Muscle of back (tissue), 13 donors: ENCODE measurements at places on chromosomes 11 and 22. TPM values are rescaled to one million over a fixed set of nuclear protein-coding genes. Genes with fewer than 3 reads are reported as not detected.

DNA sequence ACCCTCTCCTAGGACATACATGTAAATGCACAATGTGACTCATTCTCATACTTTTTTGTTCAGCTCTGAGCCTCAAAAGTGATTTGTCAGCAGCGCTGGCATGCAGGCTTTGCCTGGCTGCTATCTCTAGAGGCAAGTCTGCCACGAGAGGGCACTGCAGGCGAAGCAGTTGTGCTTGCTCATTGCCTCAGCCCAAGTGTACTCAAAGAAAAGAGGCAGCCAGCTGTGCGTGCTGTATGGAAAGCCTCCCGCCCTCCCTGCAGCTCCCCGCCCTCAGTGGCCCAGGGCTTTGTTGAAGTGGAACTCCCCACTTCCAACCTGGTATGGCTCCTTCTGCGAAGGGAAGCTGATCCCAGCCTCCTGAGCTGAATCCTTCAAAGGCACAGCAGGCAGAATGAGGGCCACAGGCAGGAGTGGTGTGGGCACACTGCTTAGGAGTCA lies 16.3 kb downstream of the SDHAF2 start:
- peak; percentile 84 for DNase-seq

SLC1A2 gene
- 0.96 TPM for polyA plus RNA-seq

- peak; percentile 79 for DNase-seq
Measured at GRCh38 chr11:86916330-86916729, 38.9 kb downstream of the FZD4 start.

DNA sequence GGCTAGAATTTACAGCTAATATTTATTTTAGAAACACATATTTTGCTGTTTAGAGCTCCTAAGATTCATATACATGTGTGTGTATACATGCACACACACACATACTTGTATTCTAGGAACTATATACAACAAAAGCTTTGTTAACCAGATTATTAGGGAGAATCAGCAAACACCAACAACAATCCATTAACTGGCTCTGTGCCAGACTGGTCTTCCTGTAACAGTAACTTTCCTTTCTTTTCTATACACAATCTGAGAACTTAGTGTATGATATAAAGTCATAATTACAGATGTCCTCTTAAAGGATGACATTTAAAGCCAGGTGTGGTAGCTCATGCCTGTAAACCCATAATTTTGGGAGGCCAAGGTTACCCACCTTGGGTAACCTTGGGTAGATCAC lies 49.5 kb upstream of the CLNS1A start:
- DNase-seq = no peak

KCNJ1 gene
- 0.07 TPM for polyA plus RNA-seq

GRCh38 chr11:128905345-128906184 lies 14.4 kb downstream of the KCNJ5 start:
- DNase-seq = peak; percentile 34

DNA sequence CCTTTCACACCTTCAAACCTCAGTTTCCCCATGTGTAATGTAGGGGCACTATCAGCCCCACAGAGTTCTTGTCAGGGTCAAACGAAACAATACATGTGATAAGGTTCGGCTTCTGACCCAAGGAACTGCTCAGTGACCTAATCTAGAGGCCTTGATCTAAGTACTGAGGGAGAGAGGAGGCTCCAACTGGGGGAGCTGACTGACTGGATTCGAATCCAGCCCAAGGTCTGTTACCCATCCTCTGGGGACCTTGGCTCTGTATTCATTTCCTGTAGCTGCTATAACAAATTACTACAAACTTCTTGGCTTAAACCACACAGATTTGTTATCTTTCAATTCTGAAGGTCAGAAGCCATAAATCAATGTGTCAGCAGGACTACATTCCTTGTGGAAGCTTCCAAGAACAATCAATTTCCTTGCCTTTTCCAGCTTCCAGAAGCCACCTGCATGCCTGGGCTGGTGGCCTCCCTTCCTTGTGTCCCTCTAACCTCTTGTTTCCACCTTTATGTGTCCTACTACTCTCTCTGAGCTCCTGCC lies 10.7 kb upstream of the ANAPC15 start:
- DNase-seq = no peak

OR5D18 gene
- not detected for polyA plus RNA-seq

NPTXR gene
- polyA plus RNA-seq = 5.0 TPM

GRCh38 chr11:86172894-86173293 lies 71.7 kb upstream of the EED start:
- DNase-seq = no peak

DEFB131B gene
- not detected for polyA plus RNA-seq

HBG1 gene
- 4,554 TPM for polyA plus RNA-seq

C1QTNF4 gene
- 7.7 TPM for polyA plus RNA-seq

DNA sequence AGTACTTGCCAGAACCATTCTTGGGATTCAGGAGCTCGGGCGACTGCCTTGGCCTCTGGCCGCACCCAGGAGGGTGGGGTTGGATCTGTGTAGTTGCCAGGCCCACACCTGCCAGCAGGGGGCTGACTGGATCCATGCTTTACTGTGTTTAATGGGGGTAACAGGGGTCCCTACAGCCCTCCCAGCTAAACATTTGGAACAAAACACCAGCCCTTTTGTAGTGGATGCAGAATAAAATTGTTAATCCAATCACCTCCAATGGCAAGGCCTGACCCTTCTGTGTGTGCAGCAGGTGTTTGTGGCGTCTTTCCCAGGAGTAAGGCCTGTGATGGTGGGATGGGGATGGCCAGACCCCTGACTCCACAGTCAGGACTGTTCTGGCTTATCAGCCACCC lies 22.5 kb downstream of the SUN2 start:
- DNase-seq = peak; percentile 56

DNA sequence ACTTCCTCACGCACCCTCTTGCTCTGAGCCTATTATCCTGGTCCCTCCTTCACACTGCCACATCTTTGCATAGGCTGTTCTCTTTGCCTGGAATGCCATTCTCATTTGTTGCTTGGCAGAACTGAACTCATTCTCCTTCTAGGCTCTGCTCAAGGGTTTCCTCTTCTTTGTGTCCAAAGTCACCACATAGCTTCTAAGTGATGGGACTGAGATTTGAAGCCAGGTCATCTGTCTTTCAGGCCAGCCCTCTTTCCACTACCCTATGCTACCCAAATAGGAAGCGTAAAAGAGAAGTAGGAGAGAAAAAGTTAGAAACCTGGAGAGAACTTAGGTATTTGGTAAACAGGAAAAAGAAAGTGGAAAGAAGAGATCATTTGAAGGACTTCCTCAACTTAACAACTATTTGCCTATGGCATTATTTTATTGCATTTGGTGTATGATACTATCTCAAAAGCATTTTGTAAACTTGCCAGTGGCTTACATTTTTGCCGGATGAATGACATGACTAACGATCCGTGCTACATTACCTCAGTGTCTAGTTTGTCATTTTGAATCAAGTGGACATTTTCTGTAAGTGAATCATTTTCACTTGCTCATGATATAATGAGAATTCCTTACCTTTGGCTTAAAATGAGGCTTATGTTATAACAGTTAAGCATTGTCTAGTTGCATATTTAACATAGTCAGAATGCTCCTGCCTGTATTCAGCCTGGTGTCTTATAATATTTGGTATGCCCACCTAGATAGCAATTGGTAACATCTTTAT lies 18.5 kb downstream of the NF2 start:
- DNase-seq = peak; percentile 61

DNA sequence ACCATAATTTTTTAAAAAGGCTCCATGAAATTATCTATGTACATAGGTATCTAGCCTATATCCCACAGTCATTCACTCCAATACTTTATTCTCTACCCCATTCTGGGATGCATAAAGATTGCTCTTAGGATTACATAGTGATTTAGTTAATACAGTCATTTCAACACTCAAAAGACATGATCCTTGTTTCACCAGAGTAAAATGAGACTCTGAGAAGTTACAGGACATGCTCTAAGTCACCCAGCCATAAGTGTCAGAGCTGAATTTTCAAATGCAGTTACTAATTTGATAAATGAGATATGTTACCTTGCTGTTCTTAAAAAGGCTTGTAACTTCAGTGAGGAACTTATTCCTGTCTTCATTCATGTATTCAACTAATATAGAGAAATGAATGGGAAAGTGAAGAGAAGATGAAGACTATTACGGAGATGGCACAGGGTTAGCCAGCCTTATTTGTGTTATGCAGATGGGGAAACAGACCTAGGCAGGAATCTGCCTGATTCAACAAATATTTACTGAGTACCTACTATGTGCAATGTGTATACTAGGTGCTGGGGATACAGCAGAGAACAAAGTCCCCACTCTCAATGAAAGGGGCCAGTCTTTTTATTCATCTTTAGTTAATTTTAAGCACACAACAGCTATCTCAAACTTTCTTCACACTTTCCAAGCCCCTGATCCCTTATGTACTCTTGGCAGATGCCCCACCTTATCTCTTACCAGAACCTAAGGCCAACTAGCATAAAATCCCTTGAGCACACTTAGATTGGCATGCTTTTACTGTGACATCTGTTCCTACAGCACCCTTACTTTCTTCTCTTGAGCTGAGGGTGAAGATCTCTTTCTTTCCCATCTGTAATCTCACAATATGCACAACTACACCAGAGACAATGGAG lies 21.6 kb downstream of the MAPK1 start:
- DNase-seq = no peak

DNA sequence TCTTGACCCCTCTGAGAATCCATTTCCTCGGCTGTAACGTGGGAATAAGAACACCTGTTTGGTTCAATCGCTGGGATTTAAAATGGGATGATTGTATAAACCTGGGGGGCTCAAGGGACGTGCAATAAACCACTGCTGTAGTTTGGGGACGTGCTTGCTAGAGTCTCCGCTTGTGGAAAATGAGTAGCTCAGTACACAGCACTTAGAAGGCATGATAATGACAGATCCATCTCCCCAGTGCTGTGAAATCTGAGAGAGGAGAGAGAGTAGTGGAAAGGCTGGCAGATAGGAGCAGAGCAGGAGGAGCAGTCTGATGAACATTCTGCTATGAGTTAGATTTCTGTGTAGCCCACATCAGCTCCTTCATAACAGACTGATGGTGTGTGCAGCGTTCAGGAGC lies 256.5 kb downstream of the MN1 start:
- DNase-seq = no peak
